ENCODE measurements at places on chromosomes 5 and 9.
A peak's percentile ranks its signal among the peaks of the same experiment; 100 is the strongest.

DNA sequence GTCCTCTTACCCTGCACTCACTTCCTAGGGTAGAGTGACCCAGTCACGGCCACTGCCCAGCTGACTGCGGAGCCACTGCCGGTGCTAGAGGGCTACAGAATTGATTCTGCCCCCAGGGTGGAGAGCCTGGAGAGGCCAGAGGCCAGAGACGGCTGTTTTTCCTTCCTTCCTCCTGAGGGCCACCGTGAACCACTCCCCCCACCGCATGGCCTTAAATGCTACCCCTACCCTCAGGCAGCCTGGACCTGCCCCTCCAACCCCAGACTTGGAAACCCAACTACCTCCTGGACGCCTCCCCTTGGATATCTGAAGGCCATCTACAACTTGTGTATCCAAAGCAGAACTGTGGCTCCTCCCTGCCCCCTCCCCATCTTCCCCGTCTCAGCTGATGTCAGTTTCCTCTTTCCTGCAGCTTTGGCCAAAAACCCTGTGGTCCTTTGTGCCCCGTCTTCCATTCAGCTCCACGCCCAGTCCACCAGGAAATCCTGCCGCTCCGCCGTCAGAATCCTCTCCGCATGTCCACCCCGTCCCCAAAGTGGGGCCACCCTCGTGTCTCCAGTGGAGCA, 16.3 kb downstream of the SH2D3C start:
- DNase-seq: no peak

DNA sequence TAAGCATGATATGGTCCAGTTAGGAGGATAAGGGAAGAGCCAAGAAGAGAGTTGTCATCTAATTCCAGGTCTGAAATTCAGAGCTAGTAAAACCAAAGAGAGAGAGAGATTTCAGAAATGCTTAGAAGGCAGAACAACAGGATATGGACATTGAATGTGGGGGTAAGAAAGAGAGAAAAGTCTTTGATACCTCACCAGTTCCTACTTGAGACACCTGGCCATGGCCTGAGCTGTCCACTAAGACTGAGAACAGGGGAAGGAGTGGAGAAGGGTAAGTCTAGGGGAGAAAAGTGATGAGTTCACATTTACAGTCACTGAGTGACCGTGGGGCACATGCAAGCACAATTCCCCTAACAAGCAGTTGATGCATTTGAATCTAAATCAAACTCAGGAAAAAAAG, 35.5 kb downstream of the TIMD4 start:
- DNase-seq: no peak

GRCh38 chr9:6564360-6564759, 81.2 kb downstream of the GLDC start:
- no peak for DNase-seq

GRCh38 chr5:170087168-170087817, 18.4 kb upstream of the FOXI1 start:
- no peak for DNase-seq

- no peak for DNase-seq
These were observed 6.0 kb downstream of the SLC46A2 start for GRCh38 chr9:112884721-112885120.

DNA sequence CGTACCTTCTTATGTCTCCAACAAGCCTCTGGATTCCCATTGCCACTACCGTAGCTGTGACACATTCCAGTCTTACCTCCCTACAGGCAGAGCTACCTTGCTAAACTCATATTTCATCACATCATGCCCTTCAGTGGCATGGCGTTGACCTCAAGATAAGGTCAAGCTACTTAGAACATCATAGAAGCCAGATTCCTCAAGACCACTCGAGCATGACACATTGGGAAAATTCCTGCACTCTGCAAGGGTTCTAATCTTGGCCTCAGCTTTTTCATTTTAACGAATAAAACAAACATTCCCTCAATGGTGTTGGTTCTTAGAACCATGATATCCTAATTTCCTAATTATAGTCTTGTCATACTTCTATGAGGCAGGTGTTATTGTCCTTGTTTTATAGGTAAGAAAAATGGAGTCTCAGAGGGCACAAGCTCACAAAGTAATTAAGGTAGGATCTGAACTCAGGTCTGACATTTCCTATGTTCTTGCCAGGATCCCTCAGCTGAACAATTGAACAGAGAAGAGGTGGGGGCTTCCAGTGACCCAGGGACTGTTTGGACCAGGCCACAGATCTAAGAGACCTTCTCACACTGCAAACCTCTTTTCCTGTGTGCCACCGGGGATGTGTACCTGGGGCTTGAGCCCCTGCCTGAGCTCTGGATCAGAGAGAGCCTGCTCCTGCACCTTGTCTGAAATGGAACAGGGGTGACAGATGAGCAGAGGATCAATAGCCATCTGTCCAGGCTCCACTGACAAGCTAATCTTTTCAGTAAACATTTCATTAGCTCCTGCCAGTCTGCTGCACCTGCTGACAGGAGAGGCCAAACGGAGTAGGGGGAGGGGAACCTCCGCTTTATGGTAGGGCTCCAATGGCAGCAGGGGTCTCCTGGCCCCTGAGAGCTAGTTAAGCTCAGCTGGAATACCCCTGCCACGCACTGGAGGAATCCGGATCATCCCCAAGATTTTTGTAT, 49.3 kb downstream of the ALG2 start:
- DNase-seq: no peak

GRCh38 chr5:27462936-27463335, 424.6 kb upstream of the CDH9 start:
- DNase-seq: no peak

DNA sequence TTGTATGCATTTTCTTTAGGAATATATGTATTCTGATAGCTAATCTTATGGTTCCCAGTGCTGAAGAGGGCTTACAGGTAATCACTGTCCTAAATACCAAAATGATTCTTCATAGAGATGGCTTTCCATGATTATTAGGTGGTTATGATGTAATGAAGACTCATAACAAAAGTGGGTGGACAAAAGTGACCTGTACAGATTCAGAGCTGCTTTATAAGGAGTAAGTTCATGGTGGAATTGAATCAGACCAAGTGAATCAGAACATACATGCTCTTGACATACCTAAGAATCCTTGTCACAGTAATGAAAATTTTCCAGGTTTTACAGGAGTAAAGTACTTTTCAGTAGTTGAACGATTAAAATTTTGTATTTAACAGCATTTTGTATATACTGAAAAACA, 105.6 kb downstream of the NIPBL start:
- no peak for DNase-seq

DNA sequence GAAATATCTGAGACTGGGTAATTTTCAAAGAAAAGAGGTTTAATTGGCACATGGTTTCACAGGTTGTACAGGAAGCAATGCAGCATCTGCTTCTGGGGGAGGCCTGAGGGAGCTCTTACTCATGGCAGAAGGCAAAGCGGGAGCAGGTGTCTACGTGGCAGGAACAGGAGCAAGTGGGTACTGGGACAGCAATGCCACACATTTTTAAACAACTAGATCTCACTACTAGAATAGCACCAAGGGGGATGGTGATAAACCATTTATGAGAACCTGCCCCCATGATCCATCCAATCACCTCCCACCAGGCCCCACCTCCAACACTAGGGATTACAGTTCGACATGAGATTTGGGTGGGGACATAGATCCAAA, 47.6 kb upstream of the HOMER1 start:
- DNase-seq: peak; percentile 26

DNA sequence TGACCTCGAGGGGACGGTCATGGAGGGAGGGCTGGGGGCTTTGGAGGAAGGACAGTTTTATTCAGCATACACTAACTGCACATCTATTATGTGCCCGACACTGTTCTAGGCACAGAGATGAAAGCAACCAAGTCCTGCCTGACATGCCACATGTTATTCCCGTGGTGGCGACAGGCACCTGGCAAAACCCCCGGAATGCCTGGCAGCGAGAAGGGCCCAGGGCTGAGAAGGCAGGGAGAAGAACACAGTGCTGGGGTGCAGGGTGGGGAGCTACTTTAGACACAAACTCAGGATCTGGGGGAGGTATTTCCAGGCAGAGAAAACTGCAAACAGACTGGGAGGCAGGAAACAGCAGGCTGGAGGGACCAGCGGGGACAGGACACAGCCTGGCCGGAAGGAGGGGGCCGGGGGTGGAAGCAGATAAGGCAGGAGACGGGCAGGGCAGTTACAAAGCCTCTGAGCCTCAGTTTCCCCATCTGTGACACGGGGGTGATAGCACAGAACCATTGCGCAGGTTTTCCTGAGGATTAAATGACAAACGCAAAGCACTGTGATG, 77.7 kb downstream of the STK10 start:
- DNase-seq: peak; percentile 18

- no peak for DNase-seq
These were observed 28.1 kb downstream of the COX7C start for GRCh38 chr5:86645885-86646284.

GRCh38 chr5:93909356-93909755, 168.0 kb upstream of the POU5F2 start:
- no peak for DNase-seq

- DNase-seq: no peak
These were observed 11.6 kb upstream of the CEL start for GRCh38 chr9:133050142-133050541.

GRCh38 chr9:28051559-28052503, 478.6 kb upstream of the C9orf72 start:
- DNase-seq: no peak

- no peak for DNase-seq
These were observed at the start of gene ANKDD1B for GRCh38 chr5:75611311-75612225. ANKDD1B (plus strand) TSS chr5:75611453; CDS start chr5:75611635, 182 bp downstream.

- no peak for DNase-seq
These were observed 118.7 kb upstream of the BOD1 start for GRCh38 chr5:173735184-173735583.

GRCh38 chr5:179912951-179913350, 5.3 kb upstream of the TBC1D9B start:
- DNase-seq: no peak

- DNase-seq: no peak
These were observed 18.9 kb downstream of the CARD19 start for GRCh38 chr9:93114984-93115335.

- no peak for DNase-seq
These were observed 679 bp downstream of the DOLK start for GRCh38 chr9:128946571-128947276.

DNA sequence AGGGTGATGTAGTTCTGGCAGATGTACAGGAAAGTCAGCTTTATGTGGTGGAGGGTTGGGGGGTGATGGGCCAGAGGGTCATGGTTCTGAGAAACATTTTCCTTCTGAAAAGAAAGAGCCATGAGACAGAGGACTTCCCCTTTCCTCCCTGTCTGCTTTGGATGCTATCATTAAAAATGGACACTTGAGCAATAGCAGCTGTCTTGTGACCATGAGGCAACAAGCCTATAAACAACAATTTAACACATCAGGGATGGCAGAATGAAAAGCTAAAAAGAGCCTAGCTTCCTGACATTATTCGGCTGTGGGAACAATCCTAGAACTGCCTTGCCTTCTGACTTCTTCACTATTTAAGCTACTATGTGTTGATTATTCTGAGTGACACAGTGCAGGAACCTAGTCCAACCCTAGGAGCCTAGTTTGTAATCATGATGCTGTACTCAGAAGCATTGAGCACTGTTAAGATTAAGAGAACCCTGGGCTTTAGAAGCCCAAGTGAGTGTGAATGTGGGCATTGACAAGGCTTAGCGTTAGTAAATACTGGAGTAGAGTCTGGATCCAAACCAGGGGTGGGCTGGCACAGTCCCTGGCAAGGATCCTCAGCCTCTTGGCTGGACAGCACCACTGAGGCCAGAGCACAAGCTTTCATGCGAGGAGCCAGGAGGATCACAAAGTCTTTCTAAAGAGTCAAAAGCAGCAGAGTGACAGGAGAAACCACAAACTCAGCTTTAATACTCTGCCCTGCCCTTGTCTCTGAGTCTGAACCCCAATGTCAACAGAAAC, 178.5 kb upstream of the EGFLAM start:
- DNase-seq: no peak

DNA sequence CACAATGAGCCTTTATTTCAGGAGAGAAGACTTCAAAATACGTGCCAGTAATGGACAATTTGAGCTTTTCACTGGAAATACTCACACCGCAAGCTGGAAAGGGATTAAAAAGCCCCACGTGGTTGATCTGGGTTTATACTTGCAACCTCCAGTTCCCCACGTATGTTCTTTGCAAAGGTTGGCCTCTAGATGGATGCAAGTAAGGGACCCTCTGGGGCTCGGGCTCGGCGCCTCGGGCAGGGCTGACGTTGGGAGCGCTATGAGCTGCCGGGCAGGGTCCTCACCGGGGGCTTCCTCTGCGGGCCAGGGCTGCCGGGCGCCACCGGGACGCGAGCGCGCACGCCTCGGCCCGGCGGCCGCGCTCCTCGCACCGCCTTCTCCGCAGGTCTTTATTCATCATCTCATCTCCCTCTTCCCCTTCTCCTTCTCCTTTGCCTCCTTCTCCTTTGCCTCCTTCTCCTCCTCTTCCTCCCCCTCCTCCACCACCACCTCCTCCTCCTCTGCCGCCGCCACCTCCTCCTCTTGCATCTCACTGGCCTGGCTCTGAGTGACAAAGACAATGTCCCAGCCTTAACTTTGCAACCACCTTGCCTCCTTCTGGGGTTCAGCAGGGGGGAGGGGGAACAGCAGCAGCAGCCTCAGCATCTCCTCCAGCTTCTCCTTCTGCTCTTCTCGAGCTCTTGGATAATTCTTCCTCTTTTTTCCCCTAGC, 701 bp upstream of the ZNF462 start:
- DNase-seq: no peak

GRCh38 chr9:115022760-115023434, 92.5 kb upstream of the TNFSF8 start:
- no peak for DNase-seq

GRCh38 chr5:123710031-123710430, 198.1 kb downstream of the CSNK1G3 start:
- no peak for DNase-seq

DNA sequence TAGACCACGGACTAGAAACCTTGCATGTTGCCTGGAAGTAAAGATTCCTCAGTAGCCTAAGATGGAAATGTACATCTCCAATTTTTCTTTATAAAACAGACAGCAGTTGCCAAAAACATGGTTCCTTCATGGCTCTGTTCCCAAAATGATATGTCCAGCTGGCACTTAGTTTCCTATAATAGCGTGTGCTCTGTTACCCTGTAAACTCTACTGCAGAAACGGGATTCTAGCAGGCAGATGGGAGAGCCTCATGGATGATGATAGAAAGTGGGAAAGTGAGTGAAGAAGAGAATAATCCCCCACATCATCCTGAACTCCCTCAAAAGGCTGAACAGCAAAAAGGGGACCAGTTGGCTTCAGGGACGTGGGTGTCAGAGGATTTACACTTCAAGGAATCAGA, 118.2 kb downstream of the FRMD3 start:
- no peak for DNase-seq

GRCh38 chr9:79129865-79130480, 441.8 kb upstream of the TLE4 start:
- peak; percentile 49 for DNase-seq

GRCh38 chr9:37329576-37329975, 92.9 kb upstream of the GRHPR start:
- peak; percentile 25 for DNase-seq
